Pancreas (tissue), 10 donors: ENCODE measurements at places on chromosomes 3 and 15. TPM values are rescaled to one million over a fixed set of nuclear protein-coding genes. Genes with fewer than 3 reads are reported as not detected.

The NANOGP8 gene
- total RNA-seq = 0.69 TPM

- no peak for DNase-seq
These were observed 246.5 kb upstream of the LRRN1 start for GRCh38 chr3:3552761-3553160.

The NEK10 gene
- 0.24 TPM for total RNA-seq

DNA sequence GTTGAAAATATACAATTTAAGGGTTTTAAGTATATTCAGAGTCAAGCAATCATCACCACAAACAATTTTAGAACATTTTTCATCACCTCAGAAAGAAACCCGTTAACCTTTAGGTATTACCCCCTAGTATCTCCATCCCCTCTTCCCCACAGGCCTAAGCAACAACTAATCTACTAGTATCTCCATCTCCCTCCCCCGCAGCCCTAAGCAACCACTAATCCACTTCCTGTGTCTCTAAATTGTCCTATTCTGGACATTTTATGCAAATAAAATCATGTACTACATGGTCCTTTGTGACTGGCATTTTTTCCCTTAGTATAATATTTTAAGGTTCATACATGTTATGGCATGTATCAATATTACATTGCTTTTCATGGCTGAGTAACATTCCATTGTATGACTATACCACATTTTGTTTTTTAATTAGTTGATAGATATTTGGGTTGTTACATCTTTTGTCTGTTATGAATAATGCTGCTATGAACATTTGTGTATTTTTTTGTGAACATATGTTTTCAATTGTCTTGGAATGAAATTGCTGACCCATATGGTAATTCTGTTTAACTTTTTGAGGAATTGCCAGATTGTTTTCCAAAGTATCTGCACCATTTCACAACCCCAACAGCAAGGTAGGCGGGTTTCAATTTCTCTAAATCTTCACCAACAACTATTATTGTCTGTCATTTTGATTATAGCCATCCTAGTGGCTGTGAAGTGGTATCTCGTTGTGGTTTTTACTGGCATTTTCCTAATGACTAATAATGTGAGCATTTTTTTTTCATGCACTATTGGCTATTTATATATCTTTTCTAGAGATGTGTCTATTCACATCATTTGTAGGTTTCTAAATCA lies 215.6 kb upstream of the CD96 start:
- no peak for DNase-seq

The LRRIQ4 gene
- total RNA-seq = not detected

DNA sequence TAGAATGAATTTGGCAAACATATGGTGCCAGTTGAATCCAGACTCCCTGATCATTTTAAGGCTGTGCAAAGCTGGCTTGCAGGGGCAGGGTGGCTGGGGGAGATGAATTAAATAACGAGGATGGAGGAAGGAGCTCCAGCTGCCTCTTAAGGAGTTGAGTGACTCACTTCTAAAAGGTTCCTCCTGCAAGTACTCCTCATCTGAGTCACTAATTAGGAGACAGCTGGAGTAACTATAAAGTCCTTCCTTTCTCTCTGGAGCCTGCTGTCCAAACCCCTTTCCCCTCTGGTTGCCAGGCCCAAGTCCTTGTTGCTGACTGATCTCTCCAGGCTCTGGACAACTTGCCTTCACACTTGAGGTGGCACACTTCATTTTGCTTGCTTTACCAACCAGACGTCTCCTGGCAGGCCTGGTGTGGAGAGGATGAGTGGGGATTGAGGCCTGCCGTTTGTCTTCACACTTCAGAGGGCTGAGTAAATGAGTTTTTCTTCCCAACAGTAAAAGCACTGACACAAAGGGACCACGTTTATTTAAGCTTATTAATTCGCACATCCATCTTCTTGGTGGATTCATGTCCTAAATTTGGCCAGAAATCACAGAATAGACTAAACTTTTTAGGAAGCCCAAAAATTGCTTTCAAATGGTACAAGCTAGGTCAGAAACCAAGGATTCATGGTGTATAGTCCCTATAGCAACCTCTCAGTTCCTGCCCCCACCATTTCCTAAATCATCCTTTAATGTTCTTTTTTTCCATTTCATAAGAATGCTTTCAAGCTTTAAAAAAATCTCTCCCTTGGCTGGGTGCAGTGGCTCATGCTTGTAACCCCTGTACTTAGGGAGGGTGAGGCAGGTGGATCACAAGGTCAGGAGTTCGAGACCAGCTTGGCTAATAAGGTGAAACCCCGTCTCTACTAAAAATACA lies 90.5 kb upstream of the MYRIP start:
- no peak for DNase-seq

DNA sequence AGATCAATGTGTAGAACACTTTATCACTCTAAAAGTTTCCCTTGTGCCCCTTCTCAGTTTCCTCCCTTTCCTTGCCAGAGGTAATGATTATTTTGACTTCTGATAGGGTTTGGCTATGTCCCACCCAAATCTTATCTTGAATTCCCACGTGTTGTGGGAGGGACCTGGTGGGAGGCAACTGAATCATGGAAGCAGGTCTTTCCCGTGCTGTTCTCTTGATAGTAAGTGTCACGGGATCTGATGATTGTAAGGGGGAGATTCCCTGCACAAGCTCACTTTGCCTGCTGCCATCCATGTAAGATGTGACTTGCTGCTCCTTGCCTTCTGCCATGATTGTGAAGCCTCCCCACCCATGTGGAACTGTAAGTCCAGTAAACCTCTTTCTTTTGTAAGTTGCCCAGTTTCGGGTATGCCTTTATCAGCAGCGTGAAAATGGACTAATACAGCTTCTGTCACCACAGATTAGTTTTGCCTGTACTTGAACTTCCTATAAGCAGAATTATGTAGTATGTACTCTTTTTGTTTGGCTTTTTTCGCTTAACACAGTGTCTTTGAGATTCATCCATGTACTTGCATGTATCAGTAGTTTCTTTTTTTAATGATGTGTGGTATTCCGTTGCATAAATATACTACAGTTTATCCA lies 7.2 kb downstream of the FEM1B start:
- DNase-seq = no peak

The RBPMS2 gene
- total RNA-seq = 0.52 TPM

GRCh38 chr15:52567871-52568600 lies 794 bp downstream of the ARPP19 start:
- peak; percentile 67 for DNase-seq

GRCh38 chr15:86829245-86829644 lies 749.6 kb downstream of the AGBL1 start:
- DNase-seq = no peak

- DNase-seq = no peak
These were observed 280.1 kb downstream of the LRTM1 start for GRCh38 chr3:54647721-54648120.

DNA sequence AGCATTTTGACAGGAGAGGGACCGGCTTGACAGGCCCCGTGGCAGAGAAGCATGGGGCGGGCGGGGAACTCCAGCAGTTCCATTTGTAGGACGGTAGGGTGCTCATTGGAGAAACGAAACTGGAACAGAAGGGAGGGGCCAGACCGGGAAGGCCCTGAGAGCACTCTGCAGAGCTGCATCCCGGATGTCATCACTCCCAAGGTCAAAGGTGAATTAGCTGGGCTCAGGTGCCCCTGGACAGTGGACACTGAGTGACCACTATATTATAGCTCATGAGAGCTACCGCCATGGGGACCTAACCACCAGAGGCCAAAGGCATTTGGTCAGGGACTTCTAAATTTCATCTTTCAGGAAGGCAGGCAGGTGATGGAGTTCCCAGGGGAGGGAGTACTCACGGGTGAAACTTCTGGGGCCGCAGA lies 7.3 kb downstream of the CSRNP1 start:
- DNase-seq = peak; percentile 26

- no peak for DNase-seq
These were observed 163.1 kb downstream of the RPLP1 start for GRCh38 chr15:69615736-69616135.
